Esophagus squamous epithelium (tissue), 5 donors: ENCODE measurements at places on chromosomes 12 and 14.

GRCh38 chr14:52706724-52707706 lies at the start of gene PSMC6:
TSS of gene PSMC6 (plus strand) at chr14:52707200. CDS start at chr14:52707220, 20 bp downstream.
- DNase-seq = peak; percentile 71

GRCh38 chr14:91021115-91021514 lies 39.3 kb downstream of the RPS6KA5 start:
- no peak for DNase-seq

DNA sequence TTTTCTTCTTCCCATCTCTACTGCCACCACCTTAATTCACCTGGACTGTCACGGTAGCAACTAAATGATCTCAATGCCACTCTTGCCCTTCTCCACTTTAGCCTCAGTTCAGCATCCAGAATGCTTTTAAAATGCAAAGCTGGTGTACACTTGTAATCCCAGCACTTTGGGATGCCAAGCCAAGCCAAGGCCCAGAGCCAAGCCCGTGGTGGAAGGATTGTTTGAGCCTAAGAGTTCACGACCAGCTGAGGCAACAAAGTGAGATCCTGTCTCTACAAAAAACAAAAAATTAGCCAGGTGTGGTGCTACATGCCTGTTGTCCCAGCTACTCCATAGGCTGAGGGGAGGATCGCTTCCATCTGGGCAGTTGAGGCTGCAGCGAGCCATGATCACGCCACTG lies 5.9 kb downstream of the CIPC start:
- no peak for DNase-seq

- no peak for DNase-seq
Observed at GRCh38 chr12:49568442-49569162, 660 bp upstream of the MCRS1 start.

GRCh38 chr14:24392325-24393091 lies 6.3 kb upstream of the NYNRIN start:
- DNase-seq = no peak

DNA sequence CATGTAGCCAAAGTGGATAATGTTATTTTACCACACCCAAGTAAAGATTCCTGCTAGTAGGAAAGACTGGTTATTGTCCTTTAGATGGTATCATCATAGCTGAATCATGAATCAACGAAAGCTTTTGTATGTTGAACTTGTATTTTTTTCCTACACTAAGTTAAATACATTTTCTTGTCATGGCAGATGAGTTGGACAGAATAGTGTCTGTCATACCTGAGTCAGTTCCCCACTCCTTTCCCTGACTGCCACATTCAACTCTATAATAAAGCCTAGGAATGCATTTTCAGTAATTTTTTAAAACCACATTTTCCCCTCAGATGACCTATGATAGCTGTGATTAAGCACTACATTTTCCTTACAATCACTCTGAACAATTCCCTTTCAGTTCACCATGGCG lies 9.3 kb upstream of the PTHLH start:
- DNase-seq = no peak

- no peak for DNase-seq
Observed at GRCh38 chr14:92263681-92264080, 59.3 kb upstream of the SLC24A4 start.

DNA sequence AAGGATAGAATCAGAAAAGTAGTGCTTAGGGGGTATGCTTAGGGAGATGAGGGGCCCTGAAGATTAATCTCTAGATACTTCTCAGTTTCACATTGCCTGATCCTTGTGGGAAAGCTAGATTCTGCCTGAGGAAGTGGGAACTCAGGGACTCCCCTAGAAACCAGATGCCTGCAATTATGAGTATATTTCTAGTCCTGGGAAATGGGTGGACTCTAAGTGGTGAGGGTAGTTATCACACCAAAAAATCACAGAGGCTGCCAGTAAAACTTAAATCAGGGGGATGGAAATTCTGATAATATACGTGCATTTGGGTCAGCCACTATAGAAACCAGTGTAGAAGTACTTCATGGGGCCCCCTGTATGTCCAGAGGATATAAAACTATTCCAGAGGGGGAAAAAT lies 18.3 kb downstream of the HOXC4 start:
- DNase-seq = no peak
